Activated CD8-positive, alpha-beta memory T cell treated with anti-CD3 and anti-CD28 coated beads, Interleukin-2, amount 50 U/mL, for 48 hours (primary cell): ENCODE measurements at places on chromosomes 5 and 9.

GRCh38 chr5:158858746-158859145, 241.0 kb downstream of the EBF1 start:
- DNase-seq, result no peak

GRCh38 chr9:114366334-114367128, 21.3 kb downstream of the AKNA start:
- DNase-seq, result no peak

GRCh38 chr9:104960662-104961061, 32.7 kb upstream of the ABCA1 start:
- DNase-seq, result no peak

- no peak for DNase-seq
Observed at GRCh38 chr9:34252016-34252415, 73.2 kb downstream of the UBAP1 start.
